ENCODE measurements at places on chromosomes 11 and 22. TPM values are rescaled to one million over a fixed set of nuclear protein-coding genes. Genes with fewer than 3 reads are reported as not detected.

GANAB gene
- total RNA-seq = 143 TPM

PLAAT5 gene
- 6.7 TPM for total RNA-seq

OR51B5 gene
- not detected for total RNA-seq

ART1 gene
- total RNA-seq = not detected

MS4A6A gene
- 27.5 TPM for total RNA-seq

TRIM49 gene
- total RNA-seq = not detected
